ENCODE measurements at places on chromosomes 7 and 10.

- no peak for DNase-seq
These were observed 62.7 kb downstream of the KAT6B start for GRCh38 chr10:74888962-74889661.

GRCh38 chr7:151142686-151143040, 24.8 kb downstream of the GBX1 start:
- DNase-seq = no peak

DNA sequence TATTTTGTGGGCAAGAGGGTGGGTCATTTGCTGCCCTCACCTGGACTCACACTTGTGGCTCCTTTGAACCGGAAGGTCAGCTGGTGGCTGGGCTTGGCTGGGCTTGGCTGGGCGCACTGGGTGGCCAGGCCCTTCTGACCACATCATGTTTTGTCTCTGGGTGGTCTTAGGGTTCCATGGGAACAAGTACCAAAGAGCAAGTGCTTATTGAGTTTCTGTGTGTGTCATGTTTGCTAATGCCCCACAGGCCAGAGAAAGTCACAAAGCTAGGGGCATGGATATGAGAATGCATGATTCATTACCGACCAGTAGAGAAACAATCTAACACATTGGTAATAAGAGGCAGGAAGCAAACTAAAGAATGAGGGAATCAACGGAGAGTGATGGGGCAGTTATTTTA, 33.6 kb upstream of the NRP1 start:
- DNase-seq = no peak

DNA sequence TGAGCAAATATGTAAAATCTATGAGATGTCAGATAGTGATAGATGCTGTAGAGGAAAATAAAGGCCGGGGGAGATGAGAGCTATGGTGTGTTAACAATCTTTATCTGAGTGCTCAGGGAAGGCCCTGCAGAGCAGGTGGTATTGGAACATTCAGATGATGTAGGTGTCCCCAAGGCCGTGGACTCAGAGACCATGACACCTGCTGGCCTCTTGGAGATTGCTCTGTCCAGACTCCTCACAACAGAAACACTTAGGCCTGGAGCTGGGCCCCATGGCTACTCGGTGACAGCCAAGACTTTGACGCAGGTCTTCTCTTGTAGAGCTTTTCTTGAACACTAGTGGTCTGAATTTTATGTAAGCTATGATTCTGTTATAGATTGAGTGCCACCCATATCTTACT, 13.3 kb downstream of the AKR1E2 start:
- DNase-seq = no peak

DNA sequence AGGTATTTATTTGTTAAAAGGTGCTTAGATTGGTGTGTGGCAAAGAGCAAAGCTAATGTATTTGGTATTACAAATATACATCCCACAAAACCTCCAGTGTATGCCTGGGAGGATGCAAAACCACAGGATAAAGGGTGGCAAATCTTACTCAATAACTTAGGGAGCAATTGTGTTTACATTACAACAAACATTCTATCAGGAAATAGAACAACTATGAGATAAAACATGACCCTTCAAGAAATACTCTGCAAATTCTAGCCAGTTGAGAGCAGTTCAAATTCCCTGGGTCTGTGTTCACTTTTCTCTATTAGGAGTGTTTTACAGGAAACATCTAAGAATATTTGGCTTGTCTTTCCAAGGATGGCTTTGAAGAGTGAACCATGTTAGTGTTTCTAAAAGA, 64.9 kb downstream of the CUL1 start:
- DNase-seq = no peak

DNA sequence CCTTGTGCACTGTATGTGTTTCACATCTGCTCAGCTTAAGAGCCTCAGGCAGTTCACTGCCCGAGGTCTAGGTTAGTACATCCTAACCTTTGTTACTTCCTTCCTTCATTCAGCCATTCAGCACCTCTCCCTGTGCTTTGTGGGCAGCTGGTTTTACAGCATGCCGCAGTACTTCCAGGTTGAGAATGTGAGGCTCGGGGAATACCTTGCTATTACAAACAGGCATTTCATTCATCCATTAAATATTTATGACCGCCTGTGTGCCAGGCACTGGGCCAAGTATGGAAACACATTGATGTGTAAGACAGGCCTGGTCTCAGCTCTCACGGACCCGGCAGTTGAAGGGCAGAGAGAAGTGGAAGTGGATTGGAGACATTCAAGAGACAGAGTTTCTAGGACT, 82.4 kb downstream of the SHH start:
- DNase-seq = no peak

DNA sequence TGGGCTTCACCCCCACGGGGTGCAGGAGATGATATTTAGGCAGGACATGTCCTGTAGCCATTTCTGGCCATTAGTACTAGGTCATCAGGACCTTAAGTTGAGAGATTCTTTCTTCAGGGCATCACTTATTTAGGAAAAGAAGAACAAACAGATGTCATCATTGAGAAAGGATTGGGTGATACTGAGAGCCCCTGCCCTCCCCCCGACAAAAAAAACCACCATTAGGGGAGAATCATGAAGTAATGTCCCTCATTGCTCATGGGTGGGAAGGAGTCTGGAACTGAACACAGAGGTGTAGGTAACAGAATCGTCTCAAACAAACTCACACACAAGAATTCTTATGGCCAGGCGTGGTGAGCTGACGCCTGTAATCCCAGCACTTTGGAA, 6.4 kb upstream of the ORAI2 start:
- DNase-seq = no peak

GRCh38 chr7:12074889-12075288, 136.2 kb upstream of the TMEM106B start:
- no peak for DNase-seq

- peak; percentile 8 for DNase-seq
These were observed 290.3 kb downstream of the TNS3 start for GRCh38 chr7:47291461-47292081.

GRCh38 chr10:1142596-1142995, 86.4 kb downstream of the WDR37 start:
- DNase-seq = no peak

GRCh38 chr7:108270385-108271015, 140.3 kb upstream of the LAMB4 start:
- no peak for DNase-seq

GRCh38 chr7:136971776-136972175, 103.3 kb downstream of the CHRM2 start:
- no peak for DNase-seq

GRCh38 chr10:87635498-87636312, 24.0 kb upstream of the PAPSS2 start:
- DNase-seq = peak; percentile 23

DNA sequence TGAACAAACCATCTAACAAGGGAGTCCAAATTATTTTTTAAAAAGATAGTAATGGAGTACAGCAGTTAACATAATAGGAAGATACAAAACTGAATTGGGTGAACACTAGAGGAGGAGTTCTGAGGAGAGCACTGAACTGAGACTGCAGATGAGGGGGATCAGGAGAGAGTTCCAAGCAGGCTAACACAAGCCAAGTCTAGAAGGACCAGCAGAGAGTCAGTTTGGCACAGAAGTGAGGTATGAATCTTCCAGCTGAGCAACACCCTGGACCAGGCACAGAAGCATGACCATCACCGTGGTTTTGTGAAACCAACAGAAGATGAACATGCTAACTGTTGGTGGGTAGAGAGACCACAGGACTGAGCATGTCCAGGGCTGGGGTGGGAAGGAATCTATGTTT, 30.8 kb upstream of the PLCE1 start:
- DNase-seq = no peak

DNA sequence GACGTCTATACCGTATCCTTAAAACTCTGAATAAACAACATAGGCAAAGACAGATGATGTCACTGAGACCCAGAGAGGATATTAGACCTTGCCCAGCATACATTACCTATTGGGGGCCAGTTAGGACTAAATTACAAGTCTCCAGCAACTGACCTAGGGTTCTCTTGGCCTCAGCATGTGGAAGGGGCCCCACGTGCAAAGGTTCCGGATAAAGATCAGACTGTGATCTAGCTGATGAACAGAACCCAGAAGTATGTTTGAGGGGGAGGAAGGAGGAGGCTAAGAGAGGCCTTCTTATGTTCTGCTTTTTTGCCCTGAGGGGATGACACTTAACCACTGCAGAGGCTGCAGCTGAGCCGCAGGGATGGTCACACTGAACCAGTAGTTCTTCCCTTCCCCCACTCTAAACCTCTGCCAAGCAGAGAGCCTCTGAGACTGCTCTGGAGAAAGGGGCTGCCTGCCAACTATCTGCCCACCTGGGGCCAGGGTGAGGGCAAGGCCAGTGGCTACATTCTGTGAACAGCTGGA, 24.0 kb upstream of the KMT2C start:
- peak; percentile 27 for DNase-seq

GRCh38 chr10:25547382-25547781, 372.6 kb downstream of the GPR158 start:
- no peak for DNase-seq

DNA sequence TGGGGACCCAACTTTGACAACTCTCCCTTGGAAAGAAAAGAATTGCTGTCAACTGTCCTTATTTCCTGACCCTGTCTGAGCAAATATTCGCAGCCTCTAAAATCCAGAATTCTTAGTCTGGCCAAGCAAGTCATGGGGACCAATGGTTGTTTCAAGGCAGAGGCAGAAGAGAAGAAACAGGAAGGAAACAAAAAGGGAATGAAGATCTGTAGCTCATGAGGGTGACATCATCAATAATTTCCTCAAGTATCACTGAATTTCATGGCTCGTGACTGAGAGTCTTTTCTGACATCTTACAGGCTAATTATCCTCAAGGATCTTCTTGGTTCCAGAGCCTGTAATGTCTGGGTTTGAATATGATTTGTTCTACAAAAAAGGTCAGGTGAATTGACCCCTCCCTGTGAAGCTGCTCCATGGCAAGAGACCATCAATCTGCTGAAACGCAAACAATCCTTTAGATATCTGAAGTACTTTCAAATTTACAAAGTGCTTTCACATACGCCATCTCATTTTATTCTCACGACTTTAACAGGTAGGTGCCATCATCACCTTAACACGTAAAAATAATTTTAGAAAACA, 5.8 kb downstream of the CDK6 start:
- no peak for DNase-seq

DNA sequence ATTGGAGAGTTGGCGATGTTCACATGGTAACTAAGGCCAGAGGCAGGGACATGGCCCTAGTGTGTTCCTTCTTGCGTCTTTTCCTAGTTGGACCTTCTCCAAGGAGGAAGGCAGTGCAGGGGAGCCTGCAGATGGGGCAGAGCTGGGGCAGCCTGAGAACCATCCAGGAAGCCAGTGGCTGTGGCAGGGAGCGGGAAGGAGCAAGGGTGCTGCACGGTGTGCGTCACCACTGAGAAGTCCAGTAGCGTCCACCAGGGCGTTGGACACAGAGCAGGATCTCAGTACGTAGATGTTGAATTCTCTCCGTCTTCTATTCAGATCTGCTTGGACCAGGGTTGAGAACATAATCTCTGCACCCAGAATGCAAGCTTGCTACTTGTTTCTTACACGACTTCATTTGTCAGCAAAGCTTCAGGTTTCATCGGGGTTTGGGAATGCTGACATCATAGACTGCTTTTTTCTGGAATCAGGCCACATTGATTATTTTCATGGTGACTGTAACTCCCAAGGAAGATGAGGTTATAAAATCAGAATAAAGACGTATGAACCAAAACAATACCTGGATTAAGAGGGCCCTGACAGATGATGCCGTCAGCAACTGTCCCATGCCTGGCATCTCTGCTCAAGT, 130.3 kb downstream of the HECW1 start:
- DNase-seq = no peak

- no peak for DNase-seq
These were observed 266.0 kb downstream of the C7orf25 start for GRCh38 chr7:42645906-42646305.

DNA sequence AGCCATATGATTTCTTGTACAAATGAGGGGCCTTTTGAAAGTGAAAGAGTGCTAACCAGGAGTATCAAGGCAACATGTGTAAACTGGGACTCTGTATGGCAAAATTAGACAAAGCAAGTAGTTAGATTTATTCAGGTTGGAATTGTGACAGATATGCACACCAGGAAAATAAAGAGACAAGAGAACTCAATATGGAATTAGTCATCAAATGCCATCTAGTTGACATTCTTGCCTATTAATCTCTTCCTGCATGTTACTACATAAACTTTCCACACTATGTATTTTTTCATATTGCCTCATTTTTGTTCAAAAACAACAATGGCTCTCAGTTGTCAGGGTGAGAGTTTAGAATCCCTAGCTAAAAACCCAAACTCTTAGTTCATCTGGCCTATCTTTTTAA, 799.0 kb downstream of the NRG3 start:
- DNase-seq = no peak

DNA sequence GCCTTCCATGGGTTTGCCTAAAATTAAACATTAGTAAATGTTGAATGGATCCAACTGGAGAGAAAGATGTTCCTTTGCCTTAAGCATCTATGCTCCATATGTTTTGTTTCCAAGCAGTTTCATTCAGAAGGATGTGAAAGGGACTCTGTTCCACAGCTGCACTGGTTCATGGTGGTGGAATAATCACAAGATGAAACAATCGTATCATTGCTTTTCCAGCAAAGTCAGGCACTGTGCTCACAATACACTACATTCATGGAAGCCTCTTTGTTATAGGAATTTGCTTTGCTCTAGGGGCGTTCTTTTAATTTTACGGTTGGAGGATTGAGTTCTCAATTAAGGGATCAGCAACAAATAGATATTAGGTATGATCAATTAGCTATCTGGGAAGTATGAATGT, 33.8 kb downstream of the RAMP3 start:
- no peak for DNase-seq

GRCh38 chr10:49311555-49312236, 12.7 kb downstream of the C10orf71 start:
- no peak for DNase-seq

DNA sequence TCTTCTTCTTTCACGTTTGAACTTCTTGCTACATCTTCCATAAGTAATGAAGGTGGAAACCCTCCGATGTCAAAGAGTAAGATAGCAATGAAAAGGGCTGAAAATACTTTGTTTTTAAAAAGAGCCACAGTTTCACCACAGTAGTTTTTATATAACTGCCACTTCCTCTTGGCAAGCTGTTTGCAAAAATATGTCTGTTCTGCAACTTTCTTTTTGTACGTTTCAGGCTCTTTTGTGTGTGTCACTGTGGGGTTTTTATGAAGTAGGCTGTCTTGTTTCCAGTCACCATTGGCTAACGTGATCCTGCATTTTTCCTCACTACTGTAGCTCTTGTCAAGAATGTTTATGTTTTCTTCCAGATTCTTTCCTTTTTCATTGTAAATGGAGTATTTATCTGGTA, 55.6 kb downstream of the SLC16A9 start:
- DNase-seq = no peak

GRCh38 chr7:157016024-157016351, 5.5 kb upstream of the MNX1 start:
- DNase-seq = no peak

DNA sequence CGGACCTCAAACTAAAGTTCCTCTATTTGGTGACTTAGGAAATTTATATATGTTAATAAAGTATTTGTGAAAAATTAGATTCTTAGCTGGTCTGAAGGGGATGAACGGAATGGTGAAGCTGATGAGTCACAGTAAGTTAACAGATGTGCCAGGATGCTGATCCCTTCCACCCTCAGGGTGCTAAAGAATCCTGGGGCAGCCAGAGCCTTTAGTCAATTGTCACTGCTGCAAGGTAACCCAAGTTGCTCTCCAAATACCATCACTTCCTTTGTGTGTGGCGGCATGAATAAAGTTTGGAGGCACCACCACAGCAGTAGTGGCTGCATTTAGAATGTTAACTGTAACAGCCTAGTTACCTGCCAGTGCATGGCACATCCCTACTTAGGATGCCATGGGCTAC, 222.6 kb upstream of the PPP1R3A start:
- no peak for DNase-seq

- no peak for DNase-seq
These were observed 11.5 kb upstream of the SP8 start for GRCh38 chr7:20798081-20798693.
